Central memory CD4-positive, alpha-beta T cell (primary cell): ENCODE measurements at places on chromosomes 5 and 9.

- DNase-seq = no peak
These were observed 772.0 kb upstream of the ACO1 start for GRCh38 chr9:31612336-31613030.

- DNase-seq = no peak
These were observed 164.0 kb downstream of the GHR start for GRCh38 chr5:42587096-42587723.

GRCh38 chr9:92711844-92712243 is 41.9 kb upstream of the IPPK start:
- peak; percentile 17 for DNase-seq

GRCh38 chr9:114315723-114316363 is 7.1 kb upstream of the ORM1 start:
- no peak for DNase-seq

GRCh38 chr5:124960266-124960665 is 213.8 kb upstream of the ZNF608 start:
- DNase-seq = no peak
